ENCODE measurements at places on chromosomes 4 and X.

GRCh38 chr4:152454398-152455011, 81.4 kb downstream of the FBXW7 start:
- no peak for DNase-seq

DNA sequence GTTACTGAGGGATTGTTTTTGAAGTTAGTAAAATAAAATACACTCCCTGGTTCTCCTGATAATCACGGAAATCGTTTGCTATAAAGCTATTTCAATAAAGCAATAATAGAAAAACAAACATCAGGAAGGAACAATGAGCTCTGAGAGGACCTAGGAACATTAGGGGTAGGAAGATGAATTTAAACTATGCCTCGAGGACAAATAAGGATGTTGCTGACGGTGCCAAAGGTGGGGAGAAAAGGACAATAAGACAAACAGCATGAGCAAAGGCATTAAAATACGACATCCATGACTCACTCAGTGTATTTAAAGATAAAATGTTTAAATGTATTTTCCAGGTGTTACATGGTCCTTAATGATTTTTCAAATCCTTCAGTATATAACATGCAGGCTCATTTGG, 110.3 kb downstream of the MTNR1A start:
- DNase-seq = no peak

GRCh38 chr4:86876894-86877685, 15.1 kb downstream of the C4orf36 start:
- no peak for DNase-seq

DNA sequence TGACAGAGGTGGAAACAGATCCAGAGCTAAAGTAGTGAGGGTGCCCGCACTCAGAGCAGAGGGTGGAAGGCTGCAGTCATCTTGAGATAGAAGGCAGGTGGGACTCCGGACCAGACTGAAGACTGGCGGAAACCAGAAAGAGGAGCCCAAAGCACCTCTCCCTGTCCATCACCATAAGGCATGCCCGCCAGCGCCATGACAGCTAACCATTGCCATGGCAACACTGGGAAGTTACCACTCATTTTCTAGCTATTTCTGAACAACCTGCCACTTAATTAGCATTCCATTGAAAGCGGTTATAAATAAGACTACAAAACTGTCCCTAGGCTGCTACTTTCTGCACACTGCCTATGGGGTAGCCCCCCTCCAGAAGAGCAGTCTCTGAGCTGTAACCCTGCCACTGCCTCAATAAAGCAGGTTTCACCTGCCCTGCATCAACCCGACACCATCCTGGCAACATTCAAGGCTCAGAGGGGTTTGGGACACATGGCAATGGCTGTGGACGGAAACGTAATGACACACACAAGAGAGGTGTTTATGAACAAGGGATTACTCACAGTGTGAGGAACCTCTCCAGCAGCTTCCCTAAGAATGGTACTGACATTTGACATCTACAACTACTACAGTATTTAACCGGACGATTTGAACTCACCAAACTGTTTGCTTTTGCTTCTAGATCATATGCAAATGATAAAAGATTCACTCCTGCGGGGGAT, 27.8 kb upstream of the FGFBP2 start:
- no peak for DNase-seq

GRCh38 chr4:56388306-56388705, 1.0 kb upstream of the AASDH start:
- no peak for DNase-seq

DNA sequence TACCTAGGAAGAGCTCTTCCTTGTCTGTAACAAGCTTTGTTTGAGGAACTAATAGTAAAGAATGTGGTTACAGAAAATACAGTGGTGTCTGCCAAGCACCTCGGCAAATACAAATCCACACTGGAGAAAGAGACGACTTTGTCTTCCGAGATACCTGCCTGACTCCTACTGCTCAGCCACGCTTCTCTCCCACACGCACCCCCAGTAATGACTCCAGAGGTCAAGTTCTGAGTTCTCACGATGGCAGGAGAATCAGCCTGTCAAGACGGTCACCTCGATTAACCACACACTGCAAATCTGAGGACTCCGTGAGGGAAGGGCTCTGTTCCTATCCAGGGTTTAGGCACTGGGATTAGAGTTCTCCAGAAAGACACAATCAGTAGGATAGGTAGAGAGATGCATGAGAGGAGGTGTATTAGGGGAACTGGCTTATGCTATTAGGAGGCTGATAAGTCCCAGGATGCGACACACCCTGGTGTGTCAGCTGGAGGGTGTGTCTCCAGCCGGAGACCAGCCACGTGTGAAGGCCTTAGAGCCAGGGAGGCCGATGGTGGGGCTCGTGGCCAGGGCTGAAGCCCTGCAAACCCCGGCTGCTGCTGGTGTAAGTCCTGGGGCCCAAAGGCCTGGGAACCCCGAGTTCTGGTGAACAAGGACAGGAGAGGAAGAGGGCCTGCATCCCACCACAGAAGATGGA, 8.4 kb upstream of the TRIML2 start:
- no peak for DNase-seq

DNA sequence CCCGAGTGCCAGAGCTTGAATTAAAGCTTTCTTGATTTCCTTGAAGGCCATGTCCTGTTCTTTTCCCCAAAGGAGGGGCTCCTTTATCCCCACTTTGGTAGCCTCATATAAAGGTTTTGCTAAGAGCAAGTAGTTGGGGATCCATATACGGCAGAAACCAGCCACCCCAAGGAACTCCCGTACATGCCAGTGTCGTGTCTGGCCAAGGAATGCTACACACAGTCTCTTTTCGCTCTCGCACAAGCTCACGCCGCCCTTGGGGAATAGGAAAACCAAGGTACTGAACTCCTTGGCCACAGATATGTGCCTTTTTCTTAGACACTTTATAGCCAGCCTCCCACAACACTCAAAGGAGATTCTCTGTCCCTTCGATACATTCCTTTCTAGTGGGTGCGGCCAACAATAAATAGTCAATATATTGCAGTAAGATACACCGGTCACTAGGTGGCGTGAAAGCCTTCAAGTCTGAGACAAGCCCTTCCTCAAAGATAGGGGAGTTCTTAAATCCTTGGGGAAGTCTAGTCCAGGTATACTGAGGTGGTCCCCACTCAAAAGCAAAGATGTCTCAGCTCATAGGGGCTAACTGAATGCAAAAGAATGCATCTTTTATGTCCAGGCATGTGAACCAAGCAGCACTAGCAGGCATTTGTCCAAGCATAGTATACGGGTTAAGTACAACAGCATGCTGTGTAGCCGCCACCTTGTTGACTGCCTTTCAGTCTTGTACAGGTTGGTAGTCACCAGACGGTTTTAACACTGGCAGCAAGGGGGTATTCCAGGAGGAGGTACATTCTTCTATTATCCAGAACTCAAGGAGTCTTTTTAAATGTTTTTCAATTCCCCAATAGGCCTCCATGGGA, 57.8 kb upstream of the XAGE1B start:
- peak; percentile 15 for DNase-seq

GRCh38 chr4:48169636-48170035, 35.6 kb upstream of the TXK start:
- DNase-seq = no peak

- no peak for DNase-seq
Observed at GRCh38 chr4:187687697-187688096, 307.9 kb upstream of the ZFP42 start.

DNA sequence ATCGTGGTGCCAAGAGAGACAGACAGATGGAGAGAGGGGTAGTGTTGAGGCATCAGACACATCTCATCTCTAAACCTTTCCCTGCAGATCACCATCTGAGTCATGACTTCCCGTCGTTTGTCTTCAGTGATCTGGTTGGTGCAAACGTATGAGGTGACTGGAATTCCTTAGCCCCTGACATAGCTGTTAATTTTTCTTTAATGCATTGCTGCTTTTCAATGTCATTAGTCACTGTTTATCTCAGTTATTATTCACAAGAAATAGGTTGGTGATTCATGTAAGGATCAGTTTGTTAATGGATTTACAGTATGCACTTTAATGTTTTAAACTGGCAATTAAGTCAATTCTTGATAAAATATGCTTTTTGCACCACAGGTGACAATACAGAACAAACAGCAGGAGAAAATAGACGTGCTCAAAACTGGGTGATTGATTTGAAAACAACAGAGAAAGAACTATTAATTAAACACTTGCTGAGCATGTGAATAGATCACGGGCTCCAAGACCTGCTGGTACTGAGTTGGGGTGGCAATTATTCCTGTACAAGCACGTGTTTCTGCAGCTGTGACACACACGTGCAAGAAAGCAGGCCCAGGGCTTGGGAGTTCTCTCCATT, 1.3 kb upstream of the TMEM154 start:
- peak; percentile 41 for DNase-seq

GRCh38 chr4:152022543-152022942, 261.7 kb upstream of the GATB start:
- no peak for DNase-seq

DNA sequence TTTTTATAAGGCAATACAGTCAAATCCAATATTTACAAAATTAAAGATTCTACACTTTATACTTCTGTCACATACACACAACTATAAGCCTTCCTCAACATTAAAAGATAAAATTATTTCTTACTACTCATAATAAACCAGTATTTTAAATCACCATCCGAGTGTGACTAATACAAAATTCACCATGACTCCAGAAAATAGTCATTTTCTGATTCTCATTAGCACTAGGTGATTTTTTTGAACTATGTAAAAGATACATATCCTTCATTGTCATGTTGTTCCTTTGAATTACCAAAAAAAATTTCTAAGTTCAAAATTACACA, 646 bp upstream of the SLC7A11 start:
- no peak for DNase-seq
